ENCODE measurements at places on chromosomes 2 and 18. TPM values are rescaled to one million over a fixed set of nuclear protein-coding genes. Genes with fewer than 3 reads are reported as not detected.

Gene KCNG2
- 0.76 TPM for total RNA-seq

Gene CD8B2
- 0.09 TPM for total RNA-seq

GRCh38 chr2:201441409-201441808 is 9.8 kb downstream of the TRAK2 start:
- DNase-seq = no peak
- H3K4me3 ChIP-seq = no peak overlapping the region
- no peaks in the 10 kb centered on the region for H3K27me3 ChIP-seq

DNA sequence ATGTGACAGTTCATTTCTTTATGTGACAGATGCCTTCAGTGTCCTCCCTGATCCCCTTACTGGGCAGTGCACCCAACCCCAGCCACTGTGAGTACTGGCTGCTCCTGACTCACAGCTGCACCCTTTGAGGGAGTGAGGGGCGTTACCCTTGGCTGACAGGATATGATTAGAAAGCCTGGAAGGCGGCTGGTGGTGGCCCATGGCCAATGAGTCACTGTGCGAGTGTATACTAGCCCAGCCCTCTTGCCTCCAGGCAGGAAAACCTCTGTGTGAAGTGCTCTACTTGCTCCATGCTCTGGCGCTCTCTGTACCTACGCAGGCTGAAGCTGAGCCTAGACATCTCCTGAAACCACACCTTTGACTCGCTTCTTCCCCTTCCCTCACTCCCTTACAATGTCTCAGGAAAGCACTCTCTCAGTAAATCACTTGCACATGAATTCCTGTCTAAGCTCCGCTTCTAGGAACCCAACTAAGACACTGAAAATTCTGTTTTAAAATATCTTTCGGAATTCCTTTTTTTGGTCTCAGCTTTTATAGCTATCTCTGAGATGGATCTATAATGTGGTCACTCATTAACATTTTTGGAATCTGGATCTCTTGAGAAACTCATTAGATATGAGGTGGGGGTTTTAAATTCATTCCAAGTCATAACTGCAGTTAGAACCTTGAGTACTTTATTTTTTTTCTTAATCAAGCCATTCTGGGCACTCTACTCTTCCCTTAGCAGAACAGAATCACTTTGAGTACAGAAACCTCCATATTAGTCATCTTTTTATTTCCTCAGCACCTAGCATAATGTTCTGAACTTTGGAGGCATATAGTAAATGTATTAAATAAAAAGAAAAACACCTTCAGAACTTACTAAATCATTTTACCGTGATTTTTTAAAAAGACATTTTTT is 25.3 kb upstream of the STAM2 start:
- no peak for DNase-seq
- H3K27ac ChIP-seq = no peak overlapping the region
- H3K4me1 ChIP-seq = no peaks in the 10 kb centered on the region
- peak overlapping the region; percentile 15 for H3K4me3 ChIP-seq
- no peaks in the 10 kb centered on the region for H3K27me3 ChIP-seq

- H3K4me1 ChIP-seq = no peaks in the 10 kb centered on the region
- no peak for DNase-seq
- H3K36me3 ChIP-seq = no peaks in the 10 kb centered on the region
- no peaks in the 10 kb centered on the region for H3K27me3 ChIP-seq
- H3K27ac ChIP-seq = no peak overlapping the region
These were observed 34.2 kb upstream of the CAB39 start for GRCh38 chr2:230678451-230678850.

Gene IL36G
- total RNA-seq = not detected

GRCh38 chr18:35584735-35585134 is 3.2 kb downstream of the GALNT1 start:
- H3K27me3 ChIP-seq = no peaks in the 10 kb centered on the region
- no peak for DNase-seq
- no peak overlapping the region for H3K4me3 ChIP-seq
- no peak overlapping the region for H3K27ac ChIP-seq

Gene WNT6
- 0.57 TPM for total RNA-seq

- H3K4me1 ChIP-seq = no peaks in the 10 kb centered on the region
- no peak overlapping the region for H3K4me3 ChIP-seq
- H3K27me3 ChIP-seq = no peaks in the 10 kb centered on the region
These were observed 5.8 kb upstream of the TNP1 start for GRCh38 chr2:216865658-216866057.

Gene PLA2R1
- 6.6 TPM for total RNA-seq

Gene NMS
- not detected for total RNA-seq

DNA sequence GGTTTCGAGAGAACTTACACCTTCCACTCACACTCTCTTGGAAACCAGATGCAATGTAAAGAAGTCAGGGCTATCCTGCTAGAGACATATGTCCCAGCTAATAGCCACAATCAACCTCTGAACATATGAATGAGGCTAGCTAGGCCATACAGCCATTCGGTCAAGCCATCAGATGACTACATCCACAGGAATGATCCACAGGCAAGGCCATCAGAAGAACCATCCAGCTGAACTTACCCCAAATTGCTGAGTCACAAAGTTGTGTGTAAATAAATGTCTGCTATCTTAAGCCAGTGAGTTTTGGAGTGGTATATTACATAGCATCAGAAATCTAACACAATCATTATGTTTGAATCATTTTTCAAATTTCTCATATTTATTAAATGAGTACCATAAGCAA is 5.2 kb upstream of the SPAST start:
- no peak overlapping the region for H3K27ac ChIP-seq
- H3K4me3 ChIP-seq = no peak overlapping the region
- no peaks in the 10 kb centered on the region for H3K36me3 ChIP-seq
- DNase-seq = no peak

GRCh38 chr2:219020604-219021365 is 20.5 kb downstream of the CFAP65 start:
- H3K36me3 ChIP-seq = no peaks in the 10 kb centered on the region
- H3K27ac ChIP-seq = no peak overlapping the region
- no peak for DNase-seq
- no peaks in the 10 kb centered on the region for H3K27me3 ChIP-seq
- H3K4me1 ChIP-seq = no peaks in the 10 kb centered on the region

- peak; percentile 62 for DNase-seq
- H3K4me3 ChIP-seq = no peak overlapping the region
These were observed 131.4 kb upstream of the SLC1A4 start for GRCh38 chr2:64857581-64858471.

Gene IL1RL2
- total RNA-seq = 1.4 TPM

DNA sequence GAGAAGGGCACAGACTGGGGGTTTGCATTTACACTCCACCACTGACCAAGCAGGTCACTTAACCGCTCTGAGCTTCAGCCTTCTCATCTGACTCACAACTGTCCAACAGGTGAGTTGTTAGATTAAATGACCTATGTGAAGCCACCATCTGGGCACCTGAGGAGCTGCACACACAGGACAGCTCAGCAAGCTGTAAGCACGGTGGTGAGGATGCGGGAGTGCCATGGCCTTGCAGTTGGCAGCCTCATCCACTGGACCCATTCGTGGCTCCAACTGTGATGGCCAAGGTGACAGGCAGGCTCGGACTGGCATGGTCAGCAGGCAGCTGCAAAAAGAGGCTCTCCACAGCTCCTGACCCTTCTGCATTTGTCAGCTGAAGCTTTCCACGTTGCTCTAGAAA is 23.3 kb upstream of the AMMECR1L start:
- no peaks in the 10 kb centered on the region for H3K4me1 ChIP-seq
- DNase-seq = no peak
- no peaks in the 10 kb centered on the region for H3K27me3 ChIP-seq

Gene VWA3B
- 0.35 TPM for total RNA-seq

Gene LRPPRC
- 66.2 TPM for total RNA-seq

GRCh38 chr2:10352361-10352760 is 49.7 kb downstream of the HPCAL1 start:
- H3K4me3 ChIP-seq = no peak overlapping the region
- H3K27me3 ChIP-seq = no peaks in the 10 kb centered on the region
- H3K36me3 ChIP-seq = no peaks in the 10 kb centered on the region
- DNase-seq = no peak
- peaks cover 18% of the 10 kb centered on the region for H3K4me1 ChIP-seq

DNA sequence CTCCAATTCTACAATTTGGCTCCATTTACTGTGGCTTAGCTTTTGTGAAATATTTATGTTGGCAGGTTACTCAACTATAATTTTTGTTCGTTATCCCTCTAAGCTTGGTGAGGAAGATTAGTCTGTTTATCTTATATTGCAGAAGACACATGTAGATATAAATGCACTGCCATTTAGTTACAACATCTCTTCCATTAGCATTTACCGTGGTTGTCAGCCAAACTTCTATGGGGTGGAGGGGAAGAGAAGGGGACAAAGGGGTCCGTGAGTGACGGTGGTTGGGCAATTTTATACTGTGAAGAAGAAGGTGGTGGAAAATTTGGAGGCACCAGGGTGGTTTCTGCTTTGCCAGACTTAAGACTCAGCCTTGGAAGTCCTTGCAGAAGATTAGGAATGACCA is 117.6 kb upstream of the CXCR4 start:
- H3K4me1 ChIP-seq = peaks cover 5% of the 10 kb centered on the region
- H3K27me3 ChIP-seq = no peaks in the 10 kb centered on the region
- no peak overlapping the region for H3K4me3 ChIP-seq
- DNase-seq = no peak
- no peaks in the 10 kb centered on the region for H3K36me3 ChIP-seq
- no peak overlapping the region for H3K27ac ChIP-seq

Gene ALLC
- total RNA-seq = not detected

DNA sequence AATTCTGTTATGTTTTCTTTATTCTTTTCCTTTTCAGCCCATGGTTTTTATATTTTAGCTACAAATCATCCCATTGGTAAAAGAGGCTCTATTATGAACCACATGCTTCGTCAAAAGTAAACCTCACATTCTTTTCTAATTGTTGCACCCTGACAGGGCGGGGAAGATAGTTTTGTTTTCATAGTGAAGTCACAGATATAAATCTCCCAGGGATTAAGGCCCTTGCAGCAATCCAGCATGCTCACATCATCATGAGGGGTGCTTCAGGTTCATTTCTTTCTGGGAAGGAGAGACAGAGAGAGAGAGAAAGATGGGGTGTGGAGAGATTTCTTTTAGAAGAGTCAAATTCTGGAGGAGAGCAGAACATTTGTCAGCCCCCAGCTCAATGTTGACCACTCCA is 124.5 kb upstream of the CDC42EP3 start:
- H3K36me3 ChIP-seq = no peaks in the 10 kb centered on the region
- no peaks in the 10 kb centered on the region for H3K4me1 ChIP-seq
- DNase-seq = peak; percentile 35
- H3K27ac ChIP-seq = no peak overlapping the region
- no peaks in the 10 kb centered on the region for H3K27me3 ChIP-seq

Gene DES
- 74.2 TPM for total RNA-seq

DNA sequence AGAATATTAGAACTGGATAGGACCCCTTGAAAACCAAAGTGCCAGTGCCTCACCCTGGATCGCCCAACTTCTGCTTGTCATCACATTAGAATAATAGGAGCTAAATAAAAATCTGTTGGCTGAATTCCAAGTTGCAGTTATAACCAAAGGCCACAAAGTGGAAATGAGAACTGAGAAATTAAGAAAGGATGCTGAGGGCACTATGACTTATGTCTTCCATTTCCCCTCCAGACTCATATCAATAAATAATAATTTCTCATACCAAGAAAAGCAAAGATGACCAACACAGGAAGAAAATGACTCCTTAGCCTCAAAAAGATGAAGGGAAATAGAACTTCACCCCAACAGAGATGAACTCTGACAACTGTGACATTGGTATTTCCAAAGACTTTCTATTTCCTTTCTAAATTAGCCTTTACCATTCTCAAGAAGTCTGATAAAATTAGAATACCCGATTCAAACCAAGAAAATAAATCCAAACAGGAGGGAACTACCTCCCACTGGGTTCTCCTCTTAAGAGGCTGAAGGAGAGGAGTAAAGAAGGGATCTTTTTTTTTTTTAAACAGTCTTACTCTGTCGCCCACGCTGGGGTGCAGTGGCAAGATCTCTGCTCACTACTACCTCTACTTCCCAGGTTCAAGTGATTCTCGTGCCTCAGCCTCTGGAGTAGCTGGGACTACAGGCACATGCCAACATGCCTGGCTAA is 46.5 kb upstream of the EPG5 start:
- H3K36me3 ChIP-seq = peaks cover 5% of the 10 kb centered on the region
- no peaks in the 10 kb centered on the region for H3K27me3 ChIP-seq
- no peak overlapping the region for H3K4me3 ChIP-seq
- H3K27ac ChIP-seq = no peak overlapping the region
- no peak for DNase-seq

DNA sequence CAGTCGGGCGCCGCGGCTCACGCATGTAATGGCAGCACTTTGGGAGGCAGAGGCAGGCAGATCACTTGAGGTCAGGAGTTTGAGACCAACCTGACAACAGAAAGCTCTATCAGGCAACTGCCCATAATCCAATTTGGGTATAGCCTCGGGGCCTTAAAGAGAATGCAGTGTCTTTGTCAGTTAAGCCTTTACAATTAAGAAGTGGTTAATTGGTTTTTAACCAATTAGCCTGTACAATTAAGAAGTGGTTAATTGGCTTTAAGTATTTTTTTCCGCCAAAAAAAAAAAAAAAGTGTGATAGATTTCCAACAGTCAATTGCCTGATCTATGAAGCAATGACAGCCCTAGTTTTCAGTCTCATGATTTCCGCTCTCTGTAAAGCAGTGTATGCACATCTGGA is 74.6 kb upstream of the NARS1 start:
- H3K27me3 ChIP-seq = no peaks in the 10 kb centered on the region
- H3K4me1 ChIP-seq = peaks cover 4% of the 10 kb centered on the region
- no peaks in the 10 kb centered on the region for H3K36me3 ChIP-seq
- no peak for DNase-seq
- no peak overlapping the region for H3K4me3 ChIP-seq
- H3K27ac ChIP-seq = no peak overlapping the region

GRCh38 chr2:903223-903900 is 47.3 kb upstream of the SNTG2 start:
- H3K27me3 ChIP-seq = no peaks in the 10 kb centered on the region
- H3K4me1 ChIP-seq = no peaks in the 10 kb centered on the region

DNA sequence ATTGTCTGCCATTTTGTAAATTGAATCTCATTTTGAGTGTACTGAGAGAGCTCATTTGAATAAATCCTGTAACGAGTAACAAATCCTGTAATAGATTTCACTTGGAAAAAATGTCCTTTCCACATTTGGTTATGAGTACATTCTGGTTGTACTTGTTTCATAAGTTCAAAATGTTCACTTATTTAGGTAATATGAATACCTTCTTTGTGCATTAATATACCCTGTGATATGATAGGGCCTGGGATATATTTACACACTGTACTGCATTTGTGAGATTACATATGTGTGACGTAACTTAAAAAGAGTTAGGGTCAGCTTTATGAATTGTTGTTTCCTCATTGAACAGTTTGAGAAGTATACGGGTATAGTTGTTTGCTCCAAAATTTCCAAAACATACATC is 16.1 kb downstream of the AGFG1 start:
- no peaks in the 10 kb centered on the region for H3K27me3 ChIP-seq
- peaks cover 9% of the 10 kb centered on the region for H3K4me1 ChIP-seq
- H3K27ac ChIP-seq = no peak overlapping the region
- no peak overlapping the region for H3K4me3 ChIP-seq
- H3K36me3 ChIP-seq = no peaks in the 10 kb centered on the region

- no peak overlapping the region for H3K27ac ChIP-seq
- no peak for DNase-seq
- no peaks in the 10 kb centered on the region for H3K36me3 ChIP-seq
These were observed 490.6 kb downstream of the IRS1 start for GRCh38 chr2:226308986-226309385.

DNA sequence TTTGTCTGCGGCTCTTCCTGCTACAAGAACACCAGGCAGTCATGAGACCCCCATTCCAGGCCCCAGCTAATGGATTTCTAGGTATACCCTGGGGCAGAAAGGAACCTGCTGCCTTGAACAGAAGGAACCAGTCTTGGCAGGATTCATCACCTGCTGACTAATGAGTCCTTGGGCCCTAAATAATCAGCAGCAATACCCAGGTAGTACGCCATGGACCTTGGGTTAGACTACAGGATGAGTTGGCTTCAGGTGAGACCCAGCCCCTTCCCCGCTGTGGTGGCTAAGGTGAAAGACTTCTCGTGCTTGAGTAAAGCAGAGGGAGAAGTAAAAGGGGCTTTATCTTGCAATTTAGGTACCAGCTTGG is 105.0 kb downstream of the SPIRE1 start:
- no peaks in the 10 kb centered on the region for H3K4me1 ChIP-seq
- H3K4me3 ChIP-seq = no peak overlapping the region
- no peaks in the 10 kb centered on the region for H3K27me3 ChIP-seq
